ENCODE measurements at places on chromosomes 6 and 20.

DNA sequence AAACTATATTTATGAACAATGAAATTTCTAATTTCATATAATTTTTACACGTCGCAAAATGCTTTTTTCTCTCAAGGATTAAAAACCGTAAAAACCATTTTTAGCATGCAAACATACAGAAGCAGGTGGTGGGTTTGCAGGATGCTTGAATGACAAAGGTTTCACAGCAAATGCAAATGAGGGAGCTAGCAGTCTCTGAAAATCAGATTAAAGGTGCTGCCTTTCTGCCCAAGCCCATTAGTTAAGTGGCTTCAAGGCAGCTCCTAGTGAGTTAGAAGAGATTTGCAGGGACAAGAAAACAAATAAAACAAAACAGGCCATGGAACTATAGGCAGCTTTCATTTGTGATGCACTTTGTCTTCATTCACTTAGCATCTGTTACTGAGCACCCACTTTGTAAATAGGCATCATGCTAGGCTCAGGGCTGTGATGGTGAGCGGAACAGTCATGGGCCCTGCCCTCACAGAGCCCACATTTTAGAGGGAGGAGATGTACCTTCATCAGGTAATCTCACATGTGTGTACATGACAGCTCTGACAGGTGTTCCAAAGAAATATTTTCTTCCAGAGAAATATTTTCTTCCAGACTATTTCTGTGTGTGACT is 29.5 kb downstream of the NAPB start:
- no peaks in the 10 kb centered on the region for H3K4me1 ChIP-seq
- no peak overlapping the region for H3K27ac ChIP-seq
- DNase-seq = no peak
- H3K36me3 ChIP-seq = peaks cover 44% of the 10 kb centered on the region
- H3K4me3 ChIP-seq = no peak overlapping the region
- H3K27me3 ChIP-seq = no peaks in the 10 kb centered on the region

GRCh38 chr20:5767493-5768098 is 17.4 kb downstream of the SHLD1 start:
- H3K27ac ChIP-seq = no peak overlapping the region
- no peak overlapping the region for H3K4me3 ChIP-seq
- no peaks in the 10 kb centered on the region for H3K36me3 ChIP-seq
- H3K27me3 ChIP-seq = no peaks in the 10 kb centered on the region
- H3K4me1 ChIP-seq = no peaks in the 10 kb centered on the region
- no peak for DNase-seq

DNA sequence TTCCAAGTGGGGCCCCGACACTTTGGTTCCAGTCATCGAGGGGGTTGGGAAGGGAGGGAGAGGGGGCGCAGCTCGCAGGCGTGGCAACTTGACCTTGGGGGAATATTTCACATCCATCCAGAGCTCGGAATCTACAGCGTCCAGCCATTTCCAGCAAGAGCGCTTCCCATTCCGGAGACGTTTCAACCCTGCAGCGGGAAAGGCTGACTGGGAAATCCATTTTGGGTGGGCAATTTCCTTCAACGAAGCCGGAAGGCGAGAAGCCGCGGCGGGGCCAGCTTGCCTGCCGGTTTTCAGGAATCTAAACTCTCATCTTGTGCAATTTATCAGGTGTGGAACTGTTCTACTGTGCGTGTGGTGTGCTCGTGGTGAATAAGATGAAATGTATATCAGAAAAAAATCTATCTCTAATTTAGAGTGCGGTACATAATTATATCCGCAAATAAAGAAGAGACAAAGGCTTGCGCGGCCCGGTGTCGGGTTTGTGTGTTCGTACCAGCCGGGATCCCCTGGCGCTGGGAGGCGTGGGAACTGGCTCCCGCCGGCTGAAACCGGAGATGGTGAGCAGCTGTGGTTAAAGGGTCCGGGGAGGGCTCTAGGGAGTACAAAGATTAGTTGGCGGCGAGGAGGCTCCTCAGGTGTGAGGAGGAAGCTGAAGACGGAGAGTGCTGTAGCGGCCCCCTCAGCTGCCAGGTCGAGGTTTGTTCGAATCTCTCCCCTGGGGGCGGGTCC is 4.8 kb downstream of the SLC32A1 start:
- no peak overlapping the region for H3K4me3 ChIP-seq
- H3K36me3 ChIP-seq = no peaks in the 10 kb centered on the region
- peaks cover 52% of the 10 kb centered on the region for H3K27me3 ChIP-seq
- H3K27ac ChIP-seq = no peak overlapping the region

GRCh38 chr6:42979523-42980177 is 669 bp upstream of the PEX6 start:
- no peaks in the 10 kb centered on the region for H3K36me3 ChIP-seq
- peak overlapping the region; percentile 92 for H3K4me3 ChIP-seq
- peak overlapping the region; percentile 85 for H3K27ac ChIP-seq
- DNase-seq = no peak
- no peaks in the 10 kb centered on the region for H3K27me3 ChIP-seq

GRCh38 chr6:45466686-45467085 is 89.0 kb upstream of the SUPT3H start:
- H3K36me3 ChIP-seq = no peaks in the 10 kb centered on the region
- H3K27ac ChIP-seq = no peak overlapping the region
- DNase-seq = no peak
- no peak overlapping the region for H3K4me3 ChIP-seq

- DNase-seq = no peak
- no peaks in the 10 kb centered on the region for H3K36me3 ChIP-seq
- no peaks in the 10 kb centered on the region for H3K4me1 ChIP-seq
- H3K4me3 ChIP-seq = no peak overlapping the region
Measured at GRCh38 chr6:80029470-80029869, 25.0 kb downstream of the TTK start.

GRCh38 chr6:107840636-107841274 is 16.6 kb upstream of the SCML4 start:
- H3K4me1 ChIP-seq = no peaks in the 10 kb centered on the region
- no peak overlapping the region for H3K4me3 ChIP-seq
- H3K36me3 ChIP-seq = no peaks in the 10 kb centered on the region
- H3K27me3 ChIP-seq = no peaks in the 10 kb centered on the region
- no peak for DNase-seq

- no peak overlapping the region for H3K27ac ChIP-seq
- H3K4me3 ChIP-seq = no peak overlapping the region
- no peaks in the 10 kb centered on the region for H3K4me1 ChIP-seq
- no peak for DNase-seq
- no peaks in the 10 kb centered on the region for H3K27me3 ChIP-seq
- no peaks in the 10 kb centered on the region for H3K36me3 ChIP-seq
Measured at GRCh38 chr20:54707801-54708200, 232.4 kb downstream of the DOK5 start.

DNA sequence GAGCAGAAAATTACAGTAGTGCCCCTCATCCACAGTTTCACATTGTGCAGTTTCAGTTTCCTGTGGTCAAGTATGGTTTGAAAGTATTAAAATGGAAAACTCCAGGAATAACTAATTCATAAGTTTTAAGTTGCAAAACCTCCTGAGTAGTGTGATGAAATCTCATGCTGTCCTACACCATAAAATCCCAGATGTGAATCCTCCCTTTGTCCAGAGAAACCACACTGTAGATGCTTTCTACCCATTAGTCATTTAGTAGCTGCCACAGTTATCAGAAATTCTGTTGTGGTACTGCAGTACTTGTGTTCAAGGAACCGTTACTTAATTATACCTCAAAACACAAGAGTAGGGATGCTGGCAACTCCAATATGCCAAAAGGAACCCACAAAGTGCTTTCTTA is 74.7 kb downstream of the PTCHD4 start:
- no peaks in the 10 kb centered on the region for H3K36me3 ChIP-seq
- no peak for DNase-seq
- H3K27ac ChIP-seq = no peak overlapping the region
- no peaks in the 10 kb centered on the region for H3K4me1 ChIP-seq
- H3K27me3 ChIP-seq = no peaks in the 10 kb centered on the region
- no peak overlapping the region for H3K4me3 ChIP-seq

DNA sequence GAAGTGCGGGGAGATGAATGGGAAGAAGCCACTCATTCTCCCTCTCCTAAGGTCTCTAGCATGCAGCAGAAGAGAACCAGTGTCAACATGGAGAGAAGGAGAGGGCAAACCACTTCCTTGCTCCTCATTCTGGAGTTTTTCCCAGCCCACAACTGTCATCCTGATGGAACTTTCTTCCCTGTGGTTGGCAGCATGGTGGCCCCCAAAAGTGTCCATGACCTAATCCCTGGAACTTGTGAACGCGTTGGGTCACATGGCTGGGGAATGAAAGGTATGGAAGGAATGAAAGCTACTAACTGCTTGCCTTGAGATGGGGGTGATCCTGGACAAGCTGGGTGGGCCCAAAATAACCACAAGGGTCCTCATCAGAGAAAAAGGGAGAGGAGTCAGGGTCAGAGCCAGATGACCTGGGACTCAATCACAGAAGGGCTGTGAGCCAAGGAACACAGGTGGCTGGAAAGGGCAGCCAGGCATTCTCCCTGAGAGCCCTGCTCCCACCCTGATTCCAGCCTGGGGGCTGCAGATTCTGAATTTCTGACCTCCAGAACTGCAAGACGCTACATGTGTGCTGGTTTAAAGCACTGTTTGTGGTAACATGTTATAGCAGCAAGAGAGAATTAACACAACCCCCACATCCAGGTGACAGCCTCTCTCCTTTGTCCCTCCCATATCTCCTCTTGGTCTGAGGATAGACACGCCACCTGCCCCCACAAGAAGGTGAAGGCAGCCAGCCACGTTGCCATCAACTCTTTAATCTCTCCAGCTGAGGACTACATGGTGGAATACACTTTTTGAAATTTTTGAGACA is 63.2 kb downstream of the PYGB start:
- H3K27me3 ChIP-seq = no peaks in the 10 kb centered on the region
- peak; percentile 63 for DNase-seq
- peak overlapping the region; percentile 32 for H3K4me3 ChIP-seq
- peaks cover 21% of the 10 kb centered on the region for H3K4me1 ChIP-seq

GRCh38 chr20:47543006-47543431 is 41.3 kb downstream of the NCOA3 start:
- no peak overlapping the region for H3K4me3 ChIP-seq
- no peak for DNase-seq
- no peaks in the 10 kb centered on the region for H3K4me1 ChIP-seq
- no peaks in the 10 kb centered on the region for H3K36me3 ChIP-seq
- H3K27me3 ChIP-seq = no peaks in the 10 kb centered on the region

GRCh38 chr6:170049641-170050561 is 241.0 kb downstream of the DLL1 start:
- no peaks in the 10 kb centered on the region for H3K4me1 ChIP-seq
- no peaks in the 10 kb centered on the region for H3K27me3 ChIP-seq
- peak; percentile 19 for DNase-seq
- H3K36me3 ChIP-seq = no peaks in the 10 kb centered on the region
- no peak overlapping the region for H3K4me3 ChIP-seq
- H3K27ac ChIP-seq = no peak overlapping the region

DNA sequence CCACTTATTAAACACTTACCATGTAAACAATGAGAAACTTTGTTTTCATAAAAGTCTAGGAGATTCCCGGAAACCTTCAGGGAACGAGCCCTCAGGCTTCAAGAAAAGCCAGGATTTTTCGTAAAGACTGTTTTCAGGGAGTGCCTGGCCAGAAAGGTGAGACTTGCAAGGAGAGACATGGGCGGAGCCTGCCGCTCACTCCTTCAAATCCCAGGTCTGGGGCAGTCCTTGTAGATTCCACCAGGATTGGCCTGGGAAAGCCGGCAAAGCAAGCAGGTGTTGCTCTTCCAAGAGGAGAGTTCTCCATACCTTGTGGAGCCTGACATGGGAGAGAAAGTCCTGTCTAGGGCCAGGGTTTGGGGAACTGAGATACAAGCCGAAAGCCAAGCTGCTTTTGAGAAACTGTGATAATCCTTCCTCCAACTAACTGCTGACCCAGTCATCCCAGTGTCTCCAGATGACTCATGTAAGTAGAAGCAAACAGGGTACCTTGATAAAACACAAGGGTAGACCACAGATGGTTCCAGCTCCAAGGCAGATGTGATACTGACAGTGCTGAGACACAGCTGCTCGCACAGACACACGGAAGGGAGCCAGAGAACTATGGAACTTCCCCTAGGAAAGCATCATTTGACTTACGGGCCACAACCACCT is 69.4 kb upstream of the NAA20 start:
- H3K4me3 ChIP-seq = no peak overlapping the region
- H3K4me1 ChIP-seq = peaks cover 26% of the 10 kb centered on the region
- peak overlapping the region; percentile 78 for H3K27ac ChIP-seq
- H3K27me3 ChIP-seq = no peaks in the 10 kb centered on the region
- no peaks in the 10 kb centered on the region for H3K36me3 ChIP-seq
- no peak for DNase-seq

- H3K4me1 ChIP-seq = peaks cover 3% of the 10 kb centered on the region
- H3K27me3 ChIP-seq = no peaks in the 10 kb centered on the region
- H3K36me3 ChIP-seq = no peaks in the 10 kb centered on the region
- H3K4me3 ChIP-seq = no peak overlapping the region
- H3K27ac ChIP-seq = no peak overlapping the region
- DNase-seq = no peak
Measured at GRCh38 chr6:144379356-144379755, 94.2 kb downstream of the UTRN start.

GRCh38 chr6:73323323-73323722 is 30.8 kb downstream of the DPPA5 start:
- no peaks in the 10 kb centered on the region for H3K4me1 ChIP-seq
- no peak for DNase-seq
- H3K36me3 ChIP-seq = no peaks in the 10 kb centered on the region
- H3K27me3 ChIP-seq = no peaks in the 10 kb centered on the region
- H3K4me3 ChIP-seq = no peak overlapping the region
- no peak overlapping the region for H3K27ac ChIP-seq

- no peak for DNase-seq
- no peaks in the 10 kb centered on the region for H3K36me3 ChIP-seq
- no peak overlapping the region for H3K27ac ChIP-seq
- H3K4me3 ChIP-seq = no peak overlapping the region
Measured at GRCh38 chr6:151166180-151166579, 73.6 kb upstream of the AKAP12 start.

GRCh38 chr20:48621376-48622078 is 206.3 kb downstream of the PREX1 start:
- H3K36me3 ChIP-seq = peaks cover 23% of the 10 kb centered on the region
- no peak overlapping the region for H3K27ac ChIP-seq
- peaks cover 12% of the 10 kb centered on the region for H3K4me1 ChIP-seq

Data from ascending aorta (tissue), 2 donors.